ENCODE measurements at places on chromosomes 16 and 17. TPM values are rescaled to one million over a fixed set of nuclear protein-coding genes. Genes with fewer than 3 reads are reported as not detected.

Gene EPX
- total RNA-seq, result not detected

Gene SLC6A4
- total RNA-seq, result not detected

Gene PRKCB
- total RNA-seq, result 38.9 TPM

Gene FZD2
- not detected for total RNA-seq

Gene XAF1
- 19.0 TPM for total RNA-seq

Gene MVP
- 84.1 TPM for total RNA-seq
